ENCODE measurements at places on chromosomes 3 and 15.
A peak's percentile ranks its signal among the peaks of the same experiment; 100 is the strongest.

DNA sequence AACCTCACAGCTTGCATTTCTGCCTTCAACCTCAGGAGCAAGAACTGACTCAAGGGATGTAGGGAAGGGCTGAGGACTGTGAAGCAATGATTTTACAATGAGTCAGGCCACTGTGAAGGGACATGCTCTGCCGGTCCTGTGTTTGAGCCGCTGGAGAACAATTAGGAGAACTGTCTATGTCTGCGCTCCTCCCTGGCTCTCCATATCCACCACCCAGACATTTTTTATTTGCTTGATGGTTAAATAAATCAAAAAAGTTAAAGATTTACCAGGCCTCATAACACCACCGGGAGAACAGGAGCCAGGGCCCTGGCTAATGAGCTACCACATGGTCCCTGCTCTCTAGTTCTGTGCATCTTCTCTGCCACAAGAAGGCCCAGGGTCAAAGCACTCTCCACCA, 29.6 kb downstream of the SEC61A1 start:
- DNase-seq, result no peak

- no peak for DNase-seq
Measured at GRCh38 chr3:57927166-57927565, 81.1 kb upstream of the FLNB start.

DNA sequence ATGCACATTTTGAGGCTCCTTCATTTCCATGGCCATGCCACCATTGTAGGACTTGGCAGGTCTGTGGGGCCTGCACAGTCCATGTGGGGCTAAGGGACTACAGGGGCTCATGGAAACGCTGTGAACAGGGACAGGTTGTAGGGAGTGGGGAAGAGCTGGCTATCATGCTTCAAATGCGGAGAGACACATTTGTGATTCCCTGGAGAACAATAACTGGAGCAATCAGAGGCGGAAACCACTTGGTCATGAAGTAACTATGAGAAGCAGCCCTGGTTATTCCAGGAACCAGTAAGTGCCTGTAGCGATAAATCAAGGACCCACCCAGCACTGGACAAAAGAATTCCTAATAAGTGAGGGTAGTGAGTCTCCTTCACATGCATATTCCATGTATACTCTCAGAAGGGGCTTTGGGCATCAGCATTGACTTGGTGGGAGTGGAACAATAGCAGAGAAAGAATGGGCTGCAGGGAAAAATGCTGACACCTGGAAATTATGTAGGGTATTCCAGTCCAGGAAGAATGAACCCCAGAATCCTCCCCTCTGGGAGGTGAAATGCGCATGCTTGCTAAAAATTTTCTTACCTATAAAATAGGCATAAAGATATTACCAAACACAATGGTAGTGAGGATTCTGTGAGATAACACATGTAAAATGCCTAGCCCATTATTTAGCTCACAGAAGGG, 251.4 kb upstream of the ROPN1 start:
- DNase-seq, result no peak

- DNase-seq, result no peak
Measured at GRCh38 chr15:31023841-31024240, 32.4 kb upstream of the MTMR10 start.

DNA sequence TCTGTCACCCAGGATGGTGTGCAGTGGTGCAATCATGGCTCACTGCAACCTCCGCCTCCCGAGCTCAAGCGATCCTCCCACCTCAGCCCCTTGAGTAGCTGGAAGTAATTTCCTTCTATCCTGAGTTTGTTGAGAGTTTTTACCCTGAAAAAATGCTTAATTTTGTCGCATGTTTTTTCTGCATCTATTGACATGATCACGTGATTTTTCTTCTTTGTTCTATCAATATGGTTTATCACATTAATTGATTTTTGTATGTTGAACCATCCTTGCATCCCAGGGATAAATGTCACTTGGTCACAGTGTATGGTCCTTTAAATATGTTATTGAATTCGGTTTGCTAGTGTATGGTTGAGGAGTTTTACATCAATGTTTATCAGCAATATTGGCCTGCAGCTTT, 11.9 kb upstream of the OR5K4 start:
- no peak for DNase-seq

GRCh38 chr15:54638666-54639065, 558.1 kb downstream of the RSL24D1 start:
- DNase-seq, result no peak

GRCh38 chr3:187290503-187290902, 1.0 kb downstream of the MASP1 start:
- no peak for DNase-seq

GRCh38 chr3:195865752-195866151, 42.6 kb downstream of the TNK2 start:
- no peak for DNase-seq

GRCh38 chr15:100032358-100033085, 299.3 kb upstream of the LYSMD4 start:
- no peak for DNase-seq

DNA sequence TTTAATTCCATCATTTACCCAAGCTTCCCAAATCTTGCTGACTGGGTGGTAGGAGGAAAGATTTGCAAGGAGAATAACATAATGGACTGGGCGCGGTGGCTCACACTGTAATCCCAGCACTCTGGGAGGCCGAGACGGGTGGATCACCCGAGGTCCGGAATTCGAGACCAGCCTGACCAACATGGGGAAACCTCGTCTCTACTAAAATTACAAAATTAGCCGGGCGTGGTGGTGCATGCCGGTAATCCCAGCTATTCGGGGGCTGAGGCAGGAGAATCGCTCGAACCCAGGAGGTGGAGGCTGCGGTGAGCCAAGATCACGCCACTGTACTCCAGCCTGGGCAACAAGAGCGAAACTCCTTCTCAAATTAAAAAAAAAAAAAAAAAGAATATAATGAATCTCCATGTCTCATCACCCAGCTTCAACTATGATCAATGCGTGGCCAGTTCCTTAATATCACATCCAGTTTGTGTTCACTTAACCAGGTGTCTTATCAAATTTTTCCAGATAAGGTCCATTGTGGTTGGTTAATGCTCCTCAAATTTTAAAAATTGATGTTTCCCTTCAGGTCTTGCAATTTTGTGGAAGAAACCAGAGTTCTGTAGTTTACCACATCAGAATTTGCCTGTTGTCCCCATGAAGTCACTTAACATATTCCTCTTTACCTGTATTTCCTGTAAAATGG, 1.3 kb upstream of the ABCF3 start:
- DNase-seq, result no peak

DNA sequence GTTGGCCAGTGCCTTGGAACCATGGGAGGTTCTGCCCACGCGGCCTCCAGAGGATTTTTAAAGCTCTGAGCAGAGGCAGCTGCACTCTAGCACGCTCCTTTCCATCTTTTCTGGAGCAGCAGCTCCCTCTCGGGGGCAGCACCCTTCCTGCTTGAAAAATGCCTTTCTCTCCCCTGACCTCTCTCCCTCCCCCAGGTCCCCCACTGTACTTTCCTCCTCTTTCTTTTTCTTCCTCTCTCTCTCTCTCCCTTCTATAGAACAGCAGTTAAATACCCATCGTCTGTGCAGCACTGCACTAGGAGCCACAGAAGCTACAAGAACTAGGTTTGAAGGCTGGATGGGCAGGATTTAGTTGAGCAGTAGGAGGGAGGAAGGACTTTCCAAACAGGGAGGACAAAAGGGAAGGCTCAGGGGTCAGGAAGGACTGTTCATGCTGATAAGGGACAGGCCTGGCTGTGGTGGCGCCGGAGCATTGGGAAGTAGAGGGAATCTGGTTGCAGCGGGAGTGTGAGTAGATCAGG, 4.4 kb downstream of the ALPK3 start:
- no peak for DNase-seq

- DNase-seq, result no peak
Measured at GRCh38 chr3:48271763-48272498, 31.0 kb downstream of the ZNF589 start.

GRCh38 chr3:126124896-126125295, 41.0 kb upstream of the SLC41A3 start:
- DNase-seq, result no peak

GRCh38 chr15:27873039-27873438, 226.1 kb downstream of the OCA2 start:
- no peak for DNase-seq

- no peak for DNase-seq
Measured at GRCh38 chr15:40999190-40999589, 45.9 kb downstream of the CHAC1 start.

DNA sequence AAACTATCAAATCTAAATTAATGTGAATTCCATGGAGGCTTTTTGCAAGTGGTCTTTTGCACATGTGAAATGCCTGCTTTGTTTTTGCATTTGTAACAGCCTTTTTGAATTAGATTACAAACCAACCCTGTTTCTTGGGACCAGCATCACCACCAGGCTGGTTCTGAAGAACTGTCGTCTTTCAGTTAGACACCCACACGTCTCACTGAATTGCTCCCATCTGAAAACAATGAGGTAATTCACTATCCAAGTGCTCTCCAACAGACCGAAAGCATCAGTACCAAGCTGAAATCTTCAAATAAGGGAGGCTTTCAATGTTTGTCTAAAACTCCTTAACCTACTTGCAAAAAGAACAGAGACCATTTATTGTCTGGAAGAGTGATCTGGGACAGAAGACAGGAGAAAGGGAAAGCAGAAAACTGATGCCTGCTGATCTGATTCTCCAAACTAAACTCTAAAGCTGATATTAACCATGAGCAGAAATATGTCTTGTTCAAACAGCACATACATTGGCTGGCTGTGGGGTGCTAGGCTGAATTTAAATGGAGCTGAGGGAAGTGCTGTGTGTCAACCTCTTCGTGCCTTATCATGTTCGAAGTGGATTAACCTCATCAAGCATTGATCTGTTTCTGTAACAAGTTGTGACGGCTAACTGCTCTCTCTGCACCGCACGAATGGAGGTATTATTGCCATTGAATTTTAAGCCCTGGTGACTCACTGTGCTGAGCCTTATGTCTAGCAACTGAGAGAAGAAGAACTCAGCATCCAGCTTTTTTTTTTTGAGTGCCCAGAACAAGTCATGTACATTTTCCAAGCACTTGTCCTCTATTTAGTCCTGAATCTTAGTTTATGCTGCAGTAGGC, 213.7 kb upstream of the P2RY1 start:
- DNase-seq, result no peak

GRCh38 chr3:14962762-14963161, 15.4 kb downstream of the NR2C2 start:
- no peak for DNase-seq

- no peak for DNase-seq
Measured at GRCh38 chr15:47409600-47409999, 307.7 kb upstream of the SEMA6D start.

DNA sequence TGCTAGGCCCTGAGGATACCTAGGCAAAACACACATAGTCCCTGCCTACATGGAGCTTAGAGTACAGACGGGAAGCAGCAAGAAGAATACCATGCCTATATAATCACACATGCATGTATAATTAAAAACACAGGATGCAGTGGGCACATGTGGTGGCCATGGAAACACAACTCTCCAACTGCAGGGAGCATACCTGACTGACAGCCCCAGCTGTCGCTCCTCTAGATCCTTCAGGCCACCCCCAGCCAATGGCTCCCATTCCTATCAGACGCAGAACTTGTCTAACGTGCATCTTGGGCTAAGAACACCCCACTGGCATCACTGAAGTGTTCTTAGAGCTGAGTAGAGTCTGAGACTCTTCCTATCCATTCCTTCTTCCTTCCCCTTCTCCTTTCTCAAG, 125.5 kb upstream of the FRMD4B start:
- no peak for DNase-seq

GRCh38 chr3:99248913-99249312, 347.4 kb upstream of the DCBLD2 start:
- no peak for DNase-seq

DNA sequence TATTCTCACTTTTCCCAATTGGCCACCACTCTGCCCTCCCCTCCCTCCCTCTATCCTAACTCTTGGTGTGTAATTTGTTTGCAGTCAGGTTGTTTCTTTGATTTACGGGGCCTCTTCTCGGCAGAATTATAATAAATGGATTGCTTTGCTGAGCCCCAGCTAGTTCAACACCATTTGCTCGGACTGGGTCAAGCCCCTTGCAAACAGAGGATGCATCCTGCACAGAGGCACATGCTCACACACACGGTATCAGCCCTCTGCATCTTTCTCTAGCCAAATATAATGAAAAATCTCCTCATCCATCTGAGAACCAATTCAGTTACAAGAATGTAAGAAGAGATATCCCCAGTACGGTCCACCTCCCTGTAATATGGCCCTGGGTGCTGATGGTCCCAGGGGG, 97.7 kb downstream of the EPHB1 start:
- DNase-seq, result no peak

DNA sequence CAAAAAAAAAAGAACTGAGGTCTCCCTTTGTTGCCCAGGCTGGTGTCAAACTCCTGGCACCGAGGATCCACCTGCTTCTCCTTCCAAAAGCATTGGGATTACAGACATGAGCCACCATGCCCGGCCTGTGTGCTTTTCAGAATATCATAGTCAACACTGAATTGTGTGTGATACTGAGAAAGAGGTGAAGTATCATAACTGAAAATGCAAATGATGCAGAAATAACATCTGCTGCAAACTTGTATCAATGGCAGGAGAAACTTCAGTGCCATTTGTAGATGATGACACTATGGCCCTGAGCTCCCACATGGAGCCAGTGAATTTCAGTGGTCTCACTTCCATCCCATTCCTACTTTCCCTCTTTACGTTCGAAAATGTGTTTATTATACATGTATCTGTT, 21.9 kb downstream of the IL12A start:
- no peak for DNase-seq

- DNase-seq, result no peak
Measured at GRCh38 chr3:126816986-126817777, 113.1 kb downstream of the CHCHD6 start.

GRCh38 chr15:89666184-89666857, 11.1 kb upstream of the KIF7 start:
- DNase-seq, result no peak

GRCh38 chr3:137509354-137510045, 254.6 kb upstream of the SOX14 start:
- DNase-seq, result no peak

GRCh38 chr3:59084583-59084982, 34.8 kb upstream of the CFAP20DC start:
- DNase-seq, result no peak

- no peak for DNase-seq
Measured at GRCh38 chr15:35166730-35167359, 81.8 kb upstream of the NANOGP8 start.

DNA sequence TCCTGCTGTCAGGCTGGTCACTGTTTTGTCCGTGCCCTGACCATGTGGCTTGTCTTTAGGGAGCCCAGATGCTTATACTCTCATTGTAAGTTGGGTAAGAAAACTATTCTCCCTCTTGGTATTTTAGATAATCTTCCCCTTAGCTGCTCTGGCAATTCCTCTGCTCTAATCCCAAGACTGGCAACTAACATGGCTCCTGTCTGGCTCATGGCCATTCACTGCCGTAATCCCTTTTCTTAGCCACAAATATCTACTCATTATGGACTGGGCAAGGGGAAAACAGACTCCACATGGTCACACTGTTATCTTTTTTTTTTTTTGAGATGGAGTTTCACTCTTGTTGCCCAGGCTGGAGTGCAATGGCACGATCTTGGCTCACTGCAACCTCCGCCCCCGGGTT, 38.8 kb downstream of the TYRO3 start:
- no peak for DNase-seq

GRCh38 chr15:90071220-90071807, 31.0 kb downstream of the IDH2 start:
- peak; percentile 37 for DNase-seq
